Sigmoid colon (tissue), 7 donors: ENCODE measurements at places on chromosomes 5 and 9. TPM values are rescaled to one million over a fixed set of nuclear protein-coding genes. Genes with fewer than 3 reads are reported as not detected.

The SPINK7 gene
- not detected for polyA plus RNA-seq

The TMEM252 gene
- not detected for polyA plus RNA-seq

GRCh38 chr5:37570597-37570996 lies 191.5 kb downstream of the WDR70 start:
- H3K4me1 ChIP-seq, result no peaks in the 10 kb centered on the region
- H3K27me3 ChIP-seq, result no peaks in the 10 kb centered on the region
- no peaks in the 10 kb centered on the region for H3K36me3 ChIP-seq
- no peak for DNase-seq

- H3K27ac ChIP-seq, result no peak overlapping the region
- no peak overlapping the region for H3K4me3 ChIP-seq
- H3K27me3 ChIP-seq, result no peaks in the 10 kb centered on the region
- H3K4me1 ChIP-seq, result no peaks in the 10 kb centered on the region
- no peaks in the 10 kb centered on the region for H3K36me3 ChIP-seq
- no peak for DNase-seq
Measured at GRCh38 chr5:147748590-147748989, 33.9 kb downstream of the JAKMIP2 start.

DNA sequence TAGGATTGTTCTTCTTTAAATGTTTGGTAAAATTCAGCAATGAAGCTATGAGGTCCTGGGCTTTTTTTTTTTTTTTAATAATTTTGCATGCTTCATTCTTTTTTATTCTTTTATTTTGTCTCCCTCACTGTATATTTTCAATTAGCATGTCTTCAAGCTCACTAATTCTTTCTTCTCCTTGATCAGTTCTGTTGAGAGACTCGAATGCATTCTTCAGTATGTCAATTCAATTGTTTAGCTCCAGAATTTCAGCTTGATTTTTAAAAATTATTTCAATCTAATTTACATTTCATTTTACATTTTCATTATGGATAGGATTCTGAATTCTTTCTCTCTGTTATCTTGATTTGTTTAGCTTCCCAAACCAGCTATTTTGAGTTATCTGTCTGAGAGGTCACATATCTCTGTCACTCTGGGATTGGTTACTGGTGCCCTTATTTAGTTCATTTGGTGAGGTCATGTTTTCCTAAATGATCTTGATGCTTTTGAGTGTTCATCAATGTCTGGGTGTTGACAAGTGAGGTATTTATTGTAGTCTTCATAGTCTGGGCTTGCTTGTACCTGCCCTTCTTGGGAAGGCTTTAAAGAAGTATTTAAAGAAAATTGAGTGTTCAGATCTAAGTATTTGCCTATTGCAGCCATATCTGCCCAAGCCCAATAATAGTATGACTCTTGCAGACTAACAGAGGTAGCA lies 9.1 kb downstream of the LURAP1L start:
- DNase-seq, result no peak
- H3K27me3 ChIP-seq, result no peaks in the 10 kb centered on the region
- no peak overlapping the region for H3K4me3 ChIP-seq
- no peaks in the 10 kb centered on the region for H3K36me3 ChIP-seq

GRCh38 chr5:170405817-170406216 lies 16.6 kb upstream of the KCNMB1 start:
- H3K36me3 ChIP-seq, result peaks cover 10% of the 10 kb centered on the region
- H3K27ac ChIP-seq, result no peak overlapping the region
- no peak overlapping the region for H3K4me3 ChIP-seq
- no peaks in the 10 kb centered on the region for H3K27me3 ChIP-seq
- H3K4me1 ChIP-seq, result peaks cover 14% of the 10 kb centered on the region
- DNase-seq, result no peak

GRCh38 chr5:154858972-154859871 lies 795 bp downstream of the CNOT8 start:
- no peaks in the 10 kb centered on the region for H3K36me3 ChIP-seq
- H3K27ac ChIP-seq, result peak overlapping the region; percentile 99
- no peaks in the 10 kb centered on the region for H3K27me3 ChIP-seq
- peaks cover 42% of the 10 kb centered on the region for H3K4me1 ChIP-seq
- H3K4me3 ChIP-seq, result peak overlapping the region; percentile 88

GRCh38 chr5:150847334-150847695 lies 994 bp downstream of the IRGM start:
- H3K4me3 ChIP-seq, result no peak overlapping the region
- H3K4me1 ChIP-seq, result no peaks in the 10 kb centered on the region
- no peaks in the 10 kb centered on the region for H3K27me3 ChIP-seq
- no peaks in the 10 kb centered on the region for H3K36me3 ChIP-seq

DNA sequence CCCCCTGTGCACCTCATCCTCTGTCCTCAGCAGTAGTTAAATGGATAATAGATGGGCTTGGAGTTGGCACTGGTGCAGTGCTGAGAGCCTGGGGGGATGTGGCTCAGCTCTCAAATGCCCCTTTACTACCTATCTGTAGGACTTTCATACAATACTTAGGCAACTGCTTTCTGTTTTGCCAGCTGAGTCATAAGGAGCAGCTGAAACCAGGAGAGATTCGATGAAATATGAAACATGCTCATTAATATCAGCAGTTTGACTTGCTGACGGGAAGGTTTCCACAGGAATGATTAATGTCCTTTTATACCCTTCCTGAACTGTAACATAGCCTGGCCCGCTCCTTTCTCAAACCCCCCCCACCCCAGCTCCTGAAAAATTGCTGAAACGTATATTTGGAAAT lies 142.6 kb downstream of the SAXO1 start:
- H3K27ac ChIP-seq, result no peak overlapping the region
- no peak for DNase-seq
- no peak overlapping the region for H3K4me3 ChIP-seq
- no peaks in the 10 kb centered on the region for H3K4me1 ChIP-seq
- no peaks in the 10 kb centered on the region for H3K27me3 ChIP-seq

- H3K36me3 ChIP-seq, result no peaks in the 10 kb centered on the region
- H3K27me3 ChIP-seq, result no peaks in the 10 kb centered on the region
- H3K4me3 ChIP-seq, result no peak overlapping the region
- DNase-seq, result no peak
- H3K27ac ChIP-seq, result no peak overlapping the region
Measured at GRCh38 chr5:83844449-83845068, 123.9 kb upstream of the HAPLN1 start.

DNA sequence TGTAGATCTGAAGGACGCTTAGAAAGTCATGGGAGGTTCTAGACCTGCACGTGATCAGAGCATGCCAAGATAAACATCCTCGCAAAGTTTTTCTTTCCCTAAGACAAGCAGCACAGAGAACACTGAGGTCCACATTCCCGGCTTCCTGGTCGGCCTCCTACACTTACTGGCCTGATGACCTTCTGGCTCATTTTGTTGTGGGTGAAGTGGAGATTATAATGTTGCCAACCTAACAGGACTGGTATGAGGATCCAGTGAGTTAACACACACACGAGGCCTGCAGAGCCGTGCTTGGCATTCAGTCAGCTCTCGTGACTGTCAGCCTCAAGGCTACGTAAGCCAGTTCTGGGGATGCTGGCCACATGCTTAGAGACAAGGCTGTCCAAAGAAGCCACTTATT lies 186.0 kb downstream of the TENT4A start:
- no peaks in the 10 kb centered on the region for H3K27me3 ChIP-seq
- H3K4me1 ChIP-seq, result no peaks in the 10 kb centered on the region
- no peak overlapping the region for H3K4me3 ChIP-seq
- DNase-seq, result peak; percentile 91
